NCI-H1930 (cell line): ENCODE measurements at places on chromosomes 7 and 10.

DNA sequence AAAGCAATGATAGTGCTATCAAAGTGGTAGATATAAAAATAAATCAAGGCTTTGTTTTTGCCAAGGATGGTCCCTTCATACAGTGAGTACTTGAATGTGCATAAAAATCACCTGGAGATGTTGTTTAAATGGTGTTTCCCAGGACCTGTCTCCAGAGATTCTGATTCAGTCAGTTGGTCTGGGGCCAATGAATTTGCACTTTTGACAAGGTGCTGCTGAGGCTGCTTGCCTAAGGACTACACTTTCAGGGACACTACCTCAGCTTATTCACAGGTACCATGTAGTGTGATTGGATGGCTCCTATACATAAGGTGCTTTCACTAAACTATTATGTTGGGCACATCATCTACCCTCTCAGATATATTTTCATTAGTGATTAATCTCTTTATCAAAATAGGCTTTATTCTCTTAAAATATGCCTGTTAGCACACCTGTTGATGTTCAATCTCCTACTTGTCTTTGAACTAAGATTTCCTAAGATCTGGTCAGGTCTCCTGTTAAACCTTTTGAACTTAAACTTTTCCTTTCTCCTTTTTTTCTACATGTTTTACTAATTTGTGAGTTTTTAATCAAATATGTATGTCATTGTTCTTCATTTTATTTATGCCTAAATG is 24.3 kb downstream of the CAPZA2 start:
- no peak for DNase-seq

DNA sequence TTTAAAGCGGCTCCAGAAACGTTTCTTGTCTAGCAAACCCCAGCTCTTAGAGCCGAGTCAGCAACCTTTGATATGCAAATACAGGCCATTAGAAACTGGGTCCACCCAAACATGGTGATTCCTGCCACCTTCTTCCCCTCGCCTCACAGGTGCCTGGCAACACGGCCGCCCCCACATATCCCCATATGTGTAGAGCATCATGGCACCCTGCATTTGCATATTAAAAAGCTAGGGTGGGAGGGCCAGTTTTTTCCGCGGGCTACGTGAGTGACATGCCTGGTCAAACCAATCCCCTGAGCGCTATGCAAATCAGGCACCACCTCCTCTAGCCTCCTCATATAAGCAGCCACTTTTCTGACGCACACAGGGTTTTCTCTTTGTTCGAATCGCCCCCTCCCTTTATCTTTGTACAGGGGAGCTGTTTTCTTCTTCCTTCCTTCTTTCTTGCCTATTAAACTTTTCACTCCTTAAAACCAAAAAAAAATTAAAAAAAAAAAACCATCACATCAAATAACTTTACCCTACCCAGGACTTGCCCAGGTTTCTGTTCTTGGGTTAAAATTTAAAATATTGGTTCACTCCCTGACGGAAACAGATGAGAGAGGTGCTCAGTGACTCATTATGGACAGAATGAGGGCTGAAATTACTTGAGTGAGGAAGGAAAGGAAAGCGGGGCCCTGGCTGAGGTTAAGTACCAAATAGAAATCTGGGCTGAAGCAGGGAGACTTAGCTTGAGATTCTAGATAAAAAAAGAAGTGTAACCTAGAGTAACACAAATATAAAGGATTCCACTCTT is 59.8 kb downstream of the COA1 start:
- DNase-seq: no peak

DNA sequence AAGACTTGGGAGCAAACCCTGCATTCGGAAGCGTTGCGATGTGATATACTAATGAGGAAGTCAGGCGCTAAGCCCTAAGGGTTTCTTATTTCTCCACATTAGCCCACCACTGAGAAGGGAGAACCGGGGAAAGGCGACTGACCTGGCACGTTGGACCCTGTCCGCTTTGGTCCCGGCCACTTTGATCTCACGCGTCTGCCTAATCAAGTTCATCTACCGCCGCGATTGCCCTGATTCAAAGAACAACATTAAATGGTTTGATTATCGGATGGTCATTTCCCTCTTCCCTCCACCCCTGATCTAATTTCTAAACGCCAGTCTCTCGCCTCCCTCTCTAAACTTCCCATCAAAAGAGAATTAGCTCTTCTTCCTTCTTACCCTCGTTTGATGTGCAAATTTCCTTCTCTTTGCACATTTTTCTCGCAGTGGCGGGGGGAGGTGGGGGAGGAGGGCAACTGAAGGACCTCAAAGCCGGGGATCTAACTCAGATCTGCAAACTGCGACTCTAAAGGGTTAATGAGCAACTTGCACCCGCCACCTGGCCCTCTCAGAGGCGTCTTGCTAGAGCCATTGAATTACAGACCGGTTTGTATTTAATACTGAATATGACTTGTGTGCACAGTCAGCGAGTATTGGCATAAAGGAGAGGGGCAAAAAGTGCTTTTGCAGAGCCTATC is 687 bp upstream of the DKK1 start:
- DNase-seq: no peak

GRCh38 chr10:46558392-46559185 is 2.1 kb upstream of the GPRIN2 start:
- DNase-seq: no peak

DNA sequence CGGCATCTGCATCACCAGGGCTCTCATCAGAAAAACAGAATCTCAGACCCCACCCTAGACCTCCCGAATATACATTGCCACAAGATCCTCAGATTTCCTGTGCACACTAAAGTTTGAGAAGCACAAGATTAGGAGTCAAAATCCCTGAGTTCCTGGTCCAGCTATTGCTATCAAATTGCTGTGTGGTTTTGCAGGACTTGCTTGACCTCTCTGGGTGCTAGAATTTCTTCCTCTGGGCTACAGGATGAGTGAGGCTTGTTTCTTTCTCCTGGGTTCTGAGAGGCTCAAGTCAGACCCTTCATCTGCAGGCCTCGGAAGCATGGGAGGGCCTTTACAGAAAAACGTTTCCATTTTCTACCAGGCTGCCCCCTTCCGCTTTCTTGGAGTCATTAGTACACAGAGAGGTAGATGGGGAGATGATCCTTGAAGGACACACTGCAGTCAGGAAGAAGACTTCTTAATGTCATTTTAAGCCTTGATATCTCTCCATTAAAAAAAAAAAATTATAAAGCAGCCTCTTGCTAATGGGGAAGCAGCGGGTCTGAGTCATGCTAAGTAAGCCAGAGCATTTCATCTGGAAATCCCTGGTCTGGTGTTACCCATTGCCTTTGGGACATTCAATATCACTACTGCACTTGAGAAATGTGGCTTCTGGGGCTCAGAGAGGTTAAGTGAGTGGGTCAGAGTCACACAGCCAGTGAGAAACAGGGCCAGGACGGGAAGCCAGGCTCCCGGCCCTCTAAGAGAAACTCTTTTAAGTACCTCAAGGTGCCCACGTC is 173.5 kb downstream of the KCNMA1 start:
- no peak for DNase-seq

DNA sequence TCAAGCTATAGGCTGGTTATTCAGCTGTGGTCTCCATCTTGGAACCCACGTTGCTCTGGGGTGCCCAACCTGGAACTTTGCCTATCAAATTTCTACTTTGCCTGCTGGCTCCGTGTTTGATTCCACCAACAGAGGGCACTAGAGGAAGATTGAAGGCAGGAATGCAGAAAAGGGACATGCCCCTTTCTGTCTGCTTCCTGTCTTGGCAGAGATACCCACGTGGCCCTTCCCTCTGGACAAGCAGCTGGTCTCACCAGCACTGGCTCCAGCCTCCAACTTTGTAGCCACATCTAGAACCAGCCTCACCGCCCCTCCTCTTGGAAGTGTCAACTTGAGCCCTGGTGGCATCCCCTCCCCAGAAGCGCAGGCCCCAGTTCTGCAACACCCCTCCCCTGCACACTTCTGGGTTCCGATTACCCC is 52.1 kb upstream of the ZNF438 start:
- no peak for DNase-seq

- DNase-seq: no peak
These were observed 9.7 kb upstream of the ANK3 start for GRCh38 chr10:60399328-60399727.

DNA sequence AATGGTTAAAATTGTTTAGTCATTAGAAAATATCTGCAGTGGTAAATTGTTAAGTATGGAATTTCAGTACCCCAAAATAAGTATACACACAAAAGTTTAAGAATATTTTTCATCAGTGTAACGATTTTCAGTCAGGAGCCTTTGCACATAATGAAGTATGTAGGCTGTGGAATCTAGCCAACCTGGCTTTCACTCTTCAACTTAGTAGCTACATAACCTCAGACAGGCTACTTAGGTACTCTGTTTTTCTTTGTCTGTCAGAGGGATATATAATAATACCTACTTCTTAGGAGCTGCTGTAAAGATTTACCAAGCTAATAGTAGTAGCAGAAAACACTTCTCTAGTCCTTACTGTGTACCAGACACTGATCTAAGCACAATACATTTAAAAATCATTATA is 137.5 kb downstream of the ZEB1 start:
- DNase-seq: no peak

- no peak for DNase-seq
These were observed 79.2 kb downstream of the NRF1 start for GRCh38 chr7:129690701-129691100.

DNA sequence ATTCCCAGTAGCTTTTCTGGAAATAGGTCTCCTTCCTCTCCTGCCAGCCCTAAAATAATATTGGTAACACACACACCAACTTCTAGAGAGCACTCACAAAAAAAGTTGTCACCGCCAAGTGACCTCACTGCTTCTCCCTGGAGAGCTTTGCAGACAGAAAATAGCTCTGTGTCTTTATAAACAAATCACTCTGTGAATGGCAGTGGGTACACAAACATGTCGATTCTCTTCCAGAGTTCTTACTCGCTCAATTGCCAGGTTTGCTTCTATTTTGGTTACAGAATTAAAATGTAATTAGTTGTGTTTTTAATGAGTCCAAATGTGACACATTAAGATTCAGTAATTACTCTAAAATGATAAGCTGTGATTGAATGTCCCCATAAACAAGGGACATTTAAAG is 649.2 kb upstream of the C7orf33 start:
- DNase-seq: no peak

GRCh38 chr7:27491534-27491933 is 171.1 kb downstream of the HIBADH start:
- DNase-seq: no peak

- no peak for DNase-seq
These were observed 3.3 kb downstream of the XPNPEP1 start for GRCh38 chr10:109920016-109920415.

GRCh38 chr10:13978533-13979115 is 352.1 kb downstream of the FRMD4A start:
- DNase-seq: no peak

DNA sequence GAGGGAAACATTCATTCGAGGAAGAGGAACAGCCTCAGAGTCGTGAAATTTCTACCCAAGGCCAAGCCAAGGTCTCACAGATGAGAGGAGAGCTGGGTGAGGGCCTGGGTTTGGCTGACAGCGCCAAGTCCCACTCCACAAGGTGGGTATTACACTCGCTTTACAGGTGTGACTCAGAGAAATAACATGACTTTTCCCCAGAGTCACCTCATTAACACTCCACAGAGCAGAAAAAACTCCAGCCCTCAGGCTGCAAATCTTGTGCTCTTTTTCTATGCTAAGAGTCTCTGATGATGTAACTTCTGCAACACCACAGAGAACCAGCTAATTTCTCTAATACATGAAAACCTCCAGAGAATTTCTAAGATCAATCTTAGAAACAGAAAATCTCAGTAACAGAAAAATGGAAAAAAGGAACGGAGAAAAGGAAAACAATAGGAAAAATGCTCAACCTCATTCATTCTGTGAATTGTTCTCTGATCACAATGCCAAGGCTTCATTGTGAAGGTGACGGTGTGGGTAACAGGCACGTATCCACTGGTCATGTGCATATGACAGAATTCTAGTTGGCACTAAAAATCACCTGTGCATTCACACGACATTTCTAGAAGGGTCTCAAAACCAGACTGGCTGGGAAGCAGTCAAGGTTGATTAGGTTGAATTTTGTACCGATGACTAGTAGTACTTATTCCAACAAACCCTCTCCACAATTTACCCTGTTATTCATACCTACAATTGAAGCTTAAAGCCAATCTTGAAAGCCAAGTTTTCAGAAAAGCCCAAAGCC is 20.3 kb downstream of the YWHAG start:
- no peak for DNase-seq
